ENCODE measurements at places on chromosomes 2 and 18.

DNA sequence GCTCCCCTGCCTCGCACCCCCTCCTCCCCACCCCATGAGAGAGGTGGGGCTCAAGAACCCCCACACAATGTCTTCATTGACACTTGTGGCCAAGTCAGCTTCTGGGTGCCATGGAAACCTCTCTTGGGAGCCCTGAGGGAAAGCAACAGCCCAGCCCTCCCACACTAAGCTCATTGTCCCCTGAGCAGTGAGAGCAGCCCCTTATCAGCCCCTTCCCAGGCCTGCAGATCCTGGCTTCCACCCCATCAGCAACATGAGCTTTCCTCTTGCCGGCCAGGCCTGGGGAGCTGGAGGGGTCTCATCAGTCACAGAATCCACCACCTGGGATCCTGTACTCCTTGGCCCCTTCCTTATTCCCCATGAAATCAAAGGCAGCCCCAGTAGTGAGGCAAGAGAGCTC is 107.8 kb upstream of the ST3GAL5 start:
- no peak for DNase-seq

- no peak for DNase-seq
These were observed 730.8 kb downstream of the DCC start for GRCh38 chr18:53070788-53071187.

- DNase-seq, result no peak
These were observed 292.1 kb downstream of the EXOC6B start for GRCh38 chr2:72533765-72534164.

DNA sequence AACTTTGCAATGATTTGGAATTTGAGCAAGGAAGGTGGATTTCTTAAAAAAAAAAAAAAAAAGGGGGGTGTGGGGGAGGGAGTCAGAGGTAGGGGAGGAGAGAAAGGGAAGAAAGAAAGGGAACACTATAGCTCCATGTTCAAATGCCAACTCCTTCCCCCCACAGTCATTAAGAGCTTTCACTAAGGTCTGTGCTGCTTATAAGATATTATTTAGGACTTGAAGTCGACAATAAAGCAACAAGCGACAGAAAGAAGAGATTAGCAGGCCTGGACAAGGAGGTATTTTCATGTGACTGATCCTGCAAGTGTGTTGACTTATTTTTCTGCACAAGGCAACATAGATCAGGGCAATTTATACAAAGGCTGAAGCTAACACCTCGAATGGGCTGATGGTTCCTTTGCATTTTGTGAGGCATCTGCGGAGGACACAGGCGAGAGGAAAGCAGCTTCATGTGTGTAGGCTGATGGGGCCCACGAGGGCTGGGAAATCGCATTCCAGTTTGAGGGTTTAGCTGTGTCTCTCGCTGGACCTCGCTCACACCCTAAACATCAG is 382.0 kb downstream of the SOX11 start:
- DNase-seq, result no peak

GRCh38 chr2:133768256-133768655 is 200.0 kb upstream of the NCKAP5 start:
- DNase-seq, result no peak

- no peak for DNase-seq
These were observed 340.8 kb downstream of the RDH14 start for GRCh38 chr2:18219676-18220075.

DNA sequence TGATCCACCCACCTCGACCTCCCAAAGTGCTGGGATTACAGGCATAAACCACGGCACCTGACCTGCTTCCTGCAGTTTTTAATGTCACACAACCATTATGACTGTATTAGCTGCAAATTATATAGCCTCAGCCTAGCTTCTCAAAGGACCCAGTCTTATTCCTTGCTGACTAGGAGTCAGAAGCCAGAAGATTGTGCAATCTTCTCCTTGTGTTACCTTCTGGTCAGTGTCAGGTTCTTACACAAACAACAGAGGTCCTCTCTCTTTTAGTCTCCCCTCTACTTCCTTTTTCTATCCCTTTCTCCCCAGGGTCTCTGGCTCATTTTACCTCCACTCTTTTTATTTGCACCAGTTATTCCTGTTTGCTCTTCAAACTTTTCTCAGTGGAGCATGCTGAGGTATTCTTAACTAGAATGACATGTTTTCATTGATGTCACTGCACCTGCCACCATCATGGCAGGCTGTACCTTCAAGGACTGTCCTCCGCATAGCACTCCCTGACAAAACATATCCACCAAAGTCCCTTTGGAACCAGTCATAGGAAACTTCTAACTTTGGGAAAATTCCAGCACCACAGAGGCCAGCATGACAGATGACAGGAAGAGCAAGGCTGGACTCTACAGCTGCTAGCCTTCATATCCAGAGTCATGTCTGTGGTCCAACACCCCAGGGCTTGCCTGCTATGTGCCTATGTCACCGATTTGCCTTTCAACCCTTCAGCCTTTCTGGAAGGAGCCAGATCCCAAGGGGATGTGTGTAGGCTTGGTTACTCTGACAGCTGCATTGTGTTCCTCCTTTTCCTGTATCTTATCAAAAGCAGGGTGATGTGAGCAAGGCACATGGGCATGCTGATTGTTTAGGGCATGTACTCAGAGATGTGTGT is 45.2 kb upstream of the EPC2 start:
- no peak for DNase-seq
